ENCODE measurements at places on chromosomes 4 and X.
A peak's percentile ranks its signal among the peaks of the same experiment; 100 is the strongest.

GRCh38 chr4:170691168-170691567 is 601.4 kb upstream of the AADAT start:
- no peak for DNase-seq

GRCh38 chrX:114712466-114712865 is 128.6 kb downstream of the HTR2C start:
- DNase-seq: no peak

GRCh38 chr4:92339676-92340075 is 35.9 kb downstream of the GRID2 start:
- no peak for DNase-seq

GRCh38 chr4:182188622-182189021 is 54.6 kb upstream of the TENM3 start:
- no peak for DNase-seq

- DNase-seq: no peak
These were observed 5.0 kb downstream of the IL9R start for GRCh38 chrX:156002507-156002906.

- no peak for DNase-seq
These were observed 215.5 kb upstream of the VEGFC start for GRCh38 chr4:177008071-177008835.

DNA sequence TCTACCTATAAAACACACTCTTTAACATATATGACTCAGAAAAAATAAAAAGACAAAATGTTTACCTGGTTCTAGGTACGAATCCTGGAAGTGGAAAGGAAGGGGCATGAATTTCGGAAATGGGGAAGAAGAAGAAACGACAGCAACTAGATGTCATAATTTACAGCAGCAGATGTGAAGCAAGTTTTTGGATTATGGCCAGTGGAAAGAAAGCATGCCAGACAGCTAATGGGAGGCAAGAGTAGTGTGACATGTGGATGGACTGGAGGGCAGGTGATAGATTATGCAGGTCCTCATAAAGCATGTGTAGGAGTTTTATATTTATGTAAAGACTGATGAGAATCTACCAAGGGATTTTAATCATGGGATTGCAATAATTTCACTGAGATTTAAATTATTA is 279.0 kb upstream of the TACR3 start:
- DNase-seq: no peak

DNA sequence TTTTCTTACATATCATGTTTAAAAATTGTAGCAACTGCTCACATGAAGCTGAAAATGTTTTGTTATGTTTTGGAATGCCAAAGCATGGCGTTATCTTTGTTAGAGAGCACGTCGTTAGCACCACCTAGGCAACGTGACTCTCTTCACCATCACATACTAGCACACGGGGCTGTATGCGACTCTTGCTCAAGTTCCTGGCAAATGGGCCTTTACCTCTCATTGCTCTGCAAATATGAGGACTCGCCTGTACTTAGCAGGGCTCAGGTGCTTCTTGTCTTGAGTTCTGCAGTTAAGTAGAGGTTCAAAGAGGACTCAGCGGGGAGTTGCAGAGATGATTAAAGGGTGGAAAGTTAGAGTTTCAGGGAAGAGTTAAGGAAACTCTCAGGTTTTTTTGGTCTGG is 59.4 kb downstream of the CLCN4 start:
- DNase-seq: no peak

DNA sequence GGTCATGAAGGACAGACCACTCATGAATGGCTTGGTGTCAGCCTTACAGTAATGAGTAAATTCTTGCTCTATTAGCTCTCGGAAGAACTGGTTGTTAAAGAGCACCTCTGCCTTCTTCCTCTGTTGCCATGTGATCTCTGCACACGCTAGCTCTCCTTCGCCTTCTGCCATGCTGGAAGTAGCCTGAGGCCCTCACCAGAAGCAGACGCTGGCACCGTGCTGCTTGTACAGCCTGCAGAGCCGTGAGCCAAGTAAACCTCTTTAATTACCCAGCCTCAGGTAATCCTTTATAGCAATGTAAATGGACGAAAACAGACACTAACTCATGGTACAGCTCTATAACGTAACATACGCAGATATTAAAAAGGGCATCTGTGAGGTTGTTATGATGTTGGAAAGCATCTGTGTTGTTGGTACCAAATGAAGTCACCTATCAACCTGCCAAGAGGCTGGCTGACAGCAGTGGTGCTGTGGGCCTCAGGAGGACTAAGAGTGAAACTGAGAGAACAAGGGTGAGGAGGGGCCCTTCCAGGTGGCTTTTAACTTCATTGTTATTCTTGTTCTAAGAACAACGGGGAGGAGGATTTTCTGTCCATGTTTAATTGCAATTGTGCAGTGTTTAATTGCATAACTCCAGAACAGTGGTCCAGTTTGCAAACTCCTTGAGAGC is 69.2 kb downstream of the CRMP1 start:
- DNase-seq: no peak

- no peak for DNase-seq
These were observed 35.5 kb downstream of the HTRA3 start for GRCh38 chr4:8304827-8305695.

DNA sequence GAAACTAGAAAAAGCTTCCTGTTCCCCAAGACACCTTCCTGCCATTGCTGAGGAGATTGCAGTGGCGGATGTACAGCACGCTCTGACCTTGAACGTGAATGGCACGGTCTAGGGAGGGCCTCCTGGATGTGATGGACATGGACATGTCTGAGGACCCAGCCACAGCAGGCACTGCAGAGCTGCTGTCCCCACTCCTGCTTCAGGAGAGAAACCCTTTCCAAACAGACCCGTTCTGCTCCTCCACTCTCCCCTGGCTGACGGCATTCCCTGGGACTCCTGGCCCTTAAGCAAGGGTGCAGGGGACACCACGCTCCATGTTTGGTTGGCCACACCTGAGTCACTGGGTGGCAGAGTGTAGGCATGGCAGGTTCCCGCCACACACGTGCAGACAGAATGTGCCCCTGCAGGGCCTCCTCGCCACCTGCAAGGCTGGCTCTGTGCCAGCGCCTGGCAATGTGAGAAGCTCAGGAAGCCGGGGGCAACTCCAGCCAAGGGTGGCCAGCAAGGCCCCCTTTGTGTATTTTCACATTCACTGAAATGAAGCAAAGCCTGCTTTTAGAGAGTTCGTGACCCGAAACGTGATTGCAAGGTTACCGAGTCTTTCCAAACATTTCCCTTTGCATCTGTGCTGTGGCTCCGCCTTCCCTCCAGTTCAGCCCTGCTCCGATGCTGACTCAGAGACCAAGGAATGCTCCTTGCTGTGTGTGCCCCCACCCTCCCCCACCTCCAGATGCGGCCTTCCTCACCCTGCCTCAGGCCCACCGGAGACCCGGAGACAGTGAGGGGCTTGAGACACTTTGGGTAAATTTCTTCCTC is 46.1 kb downstream of the HTRA3 start:
- peak; percentile 13 for DNase-seq

DNA sequence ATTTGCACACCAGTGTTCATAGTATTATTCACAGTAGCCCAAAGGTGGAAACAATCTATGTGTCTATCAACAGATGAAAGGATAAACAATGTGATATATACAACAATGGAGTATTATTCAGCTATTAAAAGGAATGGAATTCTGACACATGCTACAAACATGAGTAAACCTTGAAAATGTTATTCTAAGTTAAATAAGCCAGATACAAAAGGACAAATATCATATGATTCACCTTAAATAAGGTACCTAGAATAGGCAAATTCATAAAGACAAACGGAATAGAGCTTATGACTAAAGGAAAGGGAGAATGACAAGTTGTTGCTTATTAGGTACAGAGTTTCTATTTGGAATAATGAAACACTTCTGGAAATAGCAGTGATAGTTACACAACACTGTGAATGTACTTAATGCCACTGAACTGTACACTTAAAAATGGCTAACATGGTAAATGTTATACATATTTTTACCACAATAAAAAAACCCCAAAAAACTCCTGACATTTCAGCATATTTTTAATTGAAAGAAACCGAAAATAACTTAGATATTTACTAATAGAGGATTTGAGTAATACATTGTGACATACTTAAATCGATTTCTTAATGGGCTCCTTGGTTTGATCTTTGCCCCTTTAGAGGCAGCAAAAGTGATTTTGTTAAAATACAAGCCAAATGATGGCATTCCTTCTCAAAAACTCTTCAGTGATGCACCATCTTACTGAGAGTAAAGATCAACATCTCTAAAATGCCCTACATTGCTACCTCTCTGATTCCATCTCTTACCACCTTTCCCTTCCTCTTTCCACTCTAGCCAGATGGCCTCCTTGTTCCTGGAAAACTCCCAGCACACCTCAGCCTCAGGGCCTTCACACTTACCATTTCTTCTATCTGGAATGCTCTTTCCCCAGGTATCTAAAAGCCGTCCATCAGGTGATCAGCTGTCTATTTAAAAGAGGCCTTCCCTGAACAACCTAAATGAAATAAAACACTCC is 8.6 kb upstream of the CYP2U1 start:
- DNase-seq: no peak

DNA sequence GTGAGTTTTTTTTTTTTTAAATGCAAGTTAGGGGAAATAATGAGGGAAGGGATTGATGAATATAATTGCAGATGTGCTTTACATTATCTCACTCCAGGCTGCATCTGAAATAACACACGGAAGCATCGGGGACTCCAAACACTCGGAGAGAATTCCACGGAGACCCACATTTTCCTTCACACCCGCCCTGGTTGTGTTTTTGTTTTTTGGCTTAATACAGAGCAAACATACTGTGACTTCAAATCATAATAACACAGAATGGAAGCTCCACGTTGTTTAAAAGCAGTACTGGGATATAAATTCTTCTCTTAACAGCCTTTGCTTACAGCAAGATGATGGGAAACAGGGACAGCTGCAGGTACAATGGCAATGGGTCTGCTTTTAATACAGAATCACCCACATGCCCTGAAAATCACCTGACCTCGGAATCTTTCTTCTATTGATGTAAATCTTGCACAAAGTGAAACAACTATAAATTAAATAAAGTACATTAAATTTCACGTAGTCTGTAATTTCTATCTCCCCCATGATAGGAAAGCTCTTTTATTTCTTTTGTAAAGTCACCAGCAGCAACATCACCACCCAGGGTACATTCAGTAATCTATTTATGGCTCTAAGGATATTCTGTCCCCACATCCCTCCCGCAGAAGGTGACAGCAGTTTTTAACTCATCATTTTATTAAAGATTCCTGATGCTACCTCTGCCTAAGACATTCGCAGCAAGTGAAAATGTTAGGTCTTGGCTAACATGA is 119.3 kb downstream of the ZNF827 start:
- no peak for DNase-seq

DNA sequence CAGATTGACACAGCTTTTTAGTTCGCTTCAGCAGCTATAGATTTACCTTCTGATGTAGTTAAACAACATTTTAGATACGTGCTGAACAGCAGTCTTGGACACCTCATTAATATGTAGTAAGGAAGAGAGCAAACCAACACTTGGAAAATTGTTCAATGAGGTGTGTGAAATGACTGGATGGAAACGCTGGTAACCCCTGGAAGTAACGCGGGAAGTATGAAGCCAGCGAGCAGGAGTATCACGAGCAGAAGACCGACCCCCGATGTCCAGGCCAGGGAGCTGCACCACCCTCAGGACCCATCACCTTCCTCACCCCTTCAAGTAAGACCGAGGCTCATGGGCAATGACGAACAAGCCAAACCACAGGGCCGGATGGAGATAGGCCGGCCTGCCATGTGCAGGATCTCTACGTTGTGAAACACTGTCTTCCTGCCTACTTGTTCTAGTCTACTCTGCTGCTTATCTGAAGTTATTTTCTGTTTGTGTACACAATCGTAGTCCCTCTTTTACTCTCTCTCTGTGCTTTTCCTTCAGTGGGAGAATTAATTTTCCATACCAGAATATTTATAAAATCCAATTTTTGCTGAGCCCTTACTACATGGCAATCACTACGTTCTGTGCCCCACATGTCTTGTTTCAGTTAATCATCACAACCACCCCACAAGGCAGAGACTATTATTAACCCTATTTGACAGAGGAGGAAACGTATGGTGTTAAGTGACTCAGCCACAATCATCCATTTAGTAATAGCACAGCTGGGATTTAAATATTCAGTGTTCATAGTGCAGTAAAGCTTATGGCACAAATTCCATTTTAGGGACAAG is 221.7 kb downstream of the APBB2 start:
- no peak for DNase-seq

DNA sequence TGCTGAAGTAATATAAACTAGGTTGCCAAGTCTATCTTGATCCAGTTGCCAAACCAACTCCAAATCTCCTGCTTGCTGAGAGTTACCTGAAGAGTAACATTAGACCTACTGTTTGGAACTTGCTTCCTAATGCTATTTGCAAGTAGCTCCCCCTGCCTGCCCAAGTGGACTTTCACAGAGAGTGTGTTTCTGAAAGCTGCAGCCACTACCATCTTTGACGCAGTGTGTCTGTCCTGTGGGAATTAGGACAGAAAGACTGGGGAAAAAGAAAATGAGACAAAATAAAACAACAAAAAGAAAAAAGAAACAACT is 195.0 kb upstream of the HS3ST1 start:
- no peak for DNase-seq

DNA sequence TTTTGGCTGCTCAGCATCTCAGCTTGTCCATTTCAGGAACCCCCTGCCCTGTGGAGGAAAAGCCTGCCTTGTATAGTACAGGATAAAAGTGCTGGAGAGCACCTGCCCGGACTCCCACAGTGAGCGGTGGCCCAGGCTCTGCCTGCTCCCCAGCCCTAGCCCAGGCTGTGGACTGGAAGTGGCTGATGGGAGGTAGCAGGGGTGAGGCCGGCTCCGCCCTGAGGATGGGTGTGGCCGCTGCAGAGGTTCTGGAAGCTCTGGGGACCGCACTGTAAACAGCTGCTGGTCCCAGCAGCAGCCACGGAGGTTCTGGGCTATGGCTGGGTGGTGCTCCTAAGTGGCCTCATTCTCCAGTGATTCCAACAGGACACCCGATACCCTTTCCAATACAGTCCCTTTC is 56.6 kb upstream of the HELT start:
- no peak for DNase-seq

- DNase-seq: no peak
These were observed 36.7 kb downstream of the FGFRL1 start for GRCh38 chr4:1047976-1048772.

DNA sequence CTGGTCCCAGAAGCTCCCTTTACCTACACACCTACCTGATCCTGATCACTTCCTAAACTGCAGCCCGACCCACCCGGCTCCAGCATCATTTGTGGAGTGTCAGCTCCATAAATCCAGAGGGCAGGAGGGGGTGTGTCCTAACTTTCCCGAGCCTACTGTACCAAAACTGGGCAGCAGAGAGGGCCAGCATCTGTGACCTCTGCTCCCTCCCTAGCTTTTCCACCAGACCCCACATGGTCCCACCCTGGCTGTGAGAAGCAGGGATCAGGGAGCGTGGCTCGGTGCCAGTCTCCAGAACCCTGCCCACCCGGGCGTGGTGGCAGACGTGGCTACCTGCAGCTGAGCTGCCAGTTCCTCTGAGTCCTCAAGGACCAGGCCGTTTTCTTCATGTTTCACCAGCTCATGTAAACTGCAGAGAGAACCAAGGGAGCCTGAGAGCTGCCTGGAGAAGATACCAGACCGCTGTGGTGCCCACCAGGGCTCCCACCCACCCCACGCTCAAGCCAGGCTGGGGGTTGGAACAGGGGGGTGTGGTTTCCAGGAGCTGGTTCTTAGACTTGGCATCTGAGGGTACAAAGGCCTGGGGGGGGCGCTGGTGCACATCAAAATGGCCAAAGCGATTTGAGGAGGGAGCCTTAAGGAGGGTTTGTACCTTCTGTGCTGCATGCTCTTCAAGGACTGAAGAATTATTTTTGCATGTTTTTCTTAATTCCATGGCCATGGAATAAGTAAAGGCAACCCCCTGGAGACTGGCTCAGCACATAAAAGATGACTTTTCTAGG is 76.7 kb upstream of the DRD5 start:
- DNase-seq: no peak
